Activated CD8-positive, alpha-beta memory T cell treated with anti-CD3 and anti-CD28 coated beads for 24 hours (primary cell): ENCODE measurements at places on chromosomes 5 and 9.

DNA sequence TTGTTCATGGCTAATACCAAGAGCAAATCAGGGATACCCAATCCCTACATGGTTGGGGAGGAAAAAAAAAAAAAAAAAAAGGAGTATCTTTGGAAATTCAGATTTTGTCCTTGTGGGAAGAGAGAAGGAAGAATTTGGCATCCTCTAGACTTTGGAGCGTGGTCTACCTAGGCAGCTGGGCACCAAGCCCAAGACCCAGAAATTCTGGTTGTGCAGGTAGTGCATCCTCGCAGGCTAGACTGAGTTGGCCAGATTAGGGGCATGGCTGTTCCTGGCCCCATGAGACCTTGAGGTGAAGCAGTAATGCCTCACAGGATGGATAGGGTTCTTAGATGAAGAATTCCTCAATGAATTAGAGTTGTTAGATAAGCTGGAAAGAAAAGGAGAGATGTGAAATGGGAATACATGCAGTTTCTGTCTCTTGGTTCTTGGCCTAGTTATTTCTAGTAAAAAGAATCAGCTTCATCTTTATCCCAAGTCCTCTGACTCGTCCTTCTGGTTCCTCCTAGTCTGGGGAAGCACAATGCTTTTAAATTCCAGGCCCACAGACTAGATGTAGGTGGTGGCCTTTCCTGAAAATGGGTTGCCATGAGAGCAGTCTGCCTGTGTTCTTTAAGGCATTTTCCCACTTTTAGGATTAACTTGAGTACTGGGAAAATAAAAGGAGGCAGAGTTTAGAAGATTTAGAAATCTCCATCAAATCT is 140.5 kb upstream of the RUSC2 start:
- DNase-seq = no peak

GRCh38 chr9:114529285-114529684 is 24.0 kb upstream of the WHRN start:
- DNase-seq = no peak

DNA sequence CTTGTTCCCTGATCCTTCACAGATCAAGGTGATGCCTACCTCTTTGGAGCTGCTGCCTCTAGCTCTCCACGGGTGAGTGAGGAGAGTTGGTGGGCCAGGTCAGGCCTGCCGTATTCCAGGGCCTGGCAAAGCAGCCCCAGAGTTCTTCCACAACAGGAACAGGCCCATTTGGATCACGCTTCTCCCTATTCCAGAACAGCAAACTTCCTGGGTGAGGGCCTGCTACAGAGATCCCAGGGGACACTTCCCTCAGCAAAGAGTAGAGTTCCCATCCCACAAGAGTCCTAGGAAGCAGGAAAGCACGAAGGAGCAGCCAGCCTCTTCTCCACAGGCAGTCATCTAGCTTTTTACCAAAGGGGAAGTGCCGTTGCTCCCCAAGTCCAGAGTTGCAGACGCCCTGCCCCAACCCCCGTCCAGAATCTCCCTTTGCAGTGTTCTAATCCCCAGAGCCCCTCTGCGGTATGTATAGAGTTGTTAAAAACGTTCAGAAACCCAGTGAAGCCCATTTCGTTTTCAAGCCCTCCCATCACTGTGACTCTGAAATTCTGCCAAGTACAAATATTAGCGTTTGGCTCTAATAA is 9.3 kb upstream of the DNAJB5 start:
- DNase-seq = no peak

- no peak for DNase-seq
These were observed 16.3 kb upstream of the NPR2 start for GRCh38 chr9:35774907-35775635.

- DNase-seq = no peak
These were observed 6.5 kb downstream of the NTMT1 start for GRCh38 chr9:129632460-129632859.

GRCh38 chr9:5801739-5802113 is 31.2 kb downstream of the ERMP1 start:
- no peak for DNase-seq

GRCh38 chr5:91245074-91245452 is 138.1 kb downstream of the ARRDC3 start:
- no peak for DNase-seq

GRCh38 chr9:127931092-127931881 is 710 bp upstream of the PIP5KL1 start:
- DNase-seq = no peak

DNA sequence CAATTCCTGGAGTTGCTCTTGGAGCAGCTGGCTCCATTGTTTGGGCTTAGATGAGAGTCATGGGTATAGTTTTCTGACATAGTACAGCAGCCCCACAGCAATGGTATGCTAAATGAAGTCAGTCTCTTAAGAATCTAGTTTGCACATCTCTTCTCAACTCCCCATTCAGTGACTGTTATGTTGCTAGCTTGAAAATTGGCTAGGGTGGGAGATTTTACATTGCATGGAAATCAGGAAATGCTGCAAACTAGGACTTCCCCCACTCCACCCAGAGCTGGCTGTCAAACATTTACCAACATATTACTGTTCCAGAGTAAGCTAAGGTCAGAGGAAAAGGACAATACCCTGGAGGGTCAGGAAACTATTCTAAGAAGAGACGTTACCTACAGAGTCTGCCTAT is 17.6 kb upstream of the FCHO2 start:
- no peak for DNase-seq
